Amniotic epithelial cell (primary cell): ENCODE measurements at places on chromosomes 4 and X.
A peak's percentile ranks its signal among the peaks of the same experiment; 100 is the strongest.

DNA sequence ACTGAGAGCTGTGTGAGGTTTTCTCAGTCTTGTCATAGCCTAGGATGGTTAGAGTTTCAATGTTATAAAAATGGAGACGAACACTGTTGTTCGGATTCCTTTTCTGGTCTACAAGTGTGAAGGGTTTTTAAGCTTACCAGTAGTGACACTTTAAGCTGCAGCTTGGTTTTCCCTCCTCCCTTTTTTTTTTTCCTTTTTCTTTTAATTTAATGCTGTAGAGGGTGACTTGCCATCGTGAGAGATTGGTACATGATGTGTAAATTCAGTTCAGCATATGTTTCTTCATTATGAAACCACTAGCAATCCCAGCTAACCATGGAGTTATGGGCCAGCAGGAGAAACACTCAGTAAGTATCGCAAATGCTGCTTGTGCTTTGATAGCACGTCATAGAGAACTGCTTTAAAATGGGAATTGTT is 165.0 kb downstream of the RAPGEF2 start:
- DNase-seq, result no peak

- no peak for DNase-seq
Observed at GRCh38 chr4:25032126-25032525, 1.4 kb upstream of the LGI2 start.

- DNase-seq, result peak; percentile 26
Observed at GRCh38 chr4:185318679-185319078, 77.0 kb downstream of the LRP2BP start.

GRCh38 chr4:74255096-74255495 is 53.2 kb upstream of the EPGN start:
- no peak for DNase-seq

DNA sequence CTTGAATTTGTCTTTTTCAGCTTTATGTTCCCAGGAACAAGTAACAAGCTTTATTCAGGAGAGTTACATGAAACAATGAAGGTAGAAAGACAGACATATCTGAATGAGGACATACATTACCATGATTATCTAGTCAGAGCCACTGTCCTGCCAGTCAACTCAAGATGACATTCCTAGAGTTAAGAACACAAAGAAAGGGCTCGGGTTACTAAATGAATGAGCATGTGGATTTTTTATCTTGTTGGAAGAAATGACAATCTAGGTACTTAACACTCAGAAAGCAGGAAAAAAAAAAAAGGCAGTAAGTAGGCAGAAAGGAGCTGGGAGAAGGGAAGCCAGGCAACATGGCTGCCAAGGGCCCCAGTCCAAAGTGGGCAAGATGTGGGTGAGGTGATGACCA is 28.0 kb upstream of the PACRGL start:
- DNase-seq, result no peak

DNA sequence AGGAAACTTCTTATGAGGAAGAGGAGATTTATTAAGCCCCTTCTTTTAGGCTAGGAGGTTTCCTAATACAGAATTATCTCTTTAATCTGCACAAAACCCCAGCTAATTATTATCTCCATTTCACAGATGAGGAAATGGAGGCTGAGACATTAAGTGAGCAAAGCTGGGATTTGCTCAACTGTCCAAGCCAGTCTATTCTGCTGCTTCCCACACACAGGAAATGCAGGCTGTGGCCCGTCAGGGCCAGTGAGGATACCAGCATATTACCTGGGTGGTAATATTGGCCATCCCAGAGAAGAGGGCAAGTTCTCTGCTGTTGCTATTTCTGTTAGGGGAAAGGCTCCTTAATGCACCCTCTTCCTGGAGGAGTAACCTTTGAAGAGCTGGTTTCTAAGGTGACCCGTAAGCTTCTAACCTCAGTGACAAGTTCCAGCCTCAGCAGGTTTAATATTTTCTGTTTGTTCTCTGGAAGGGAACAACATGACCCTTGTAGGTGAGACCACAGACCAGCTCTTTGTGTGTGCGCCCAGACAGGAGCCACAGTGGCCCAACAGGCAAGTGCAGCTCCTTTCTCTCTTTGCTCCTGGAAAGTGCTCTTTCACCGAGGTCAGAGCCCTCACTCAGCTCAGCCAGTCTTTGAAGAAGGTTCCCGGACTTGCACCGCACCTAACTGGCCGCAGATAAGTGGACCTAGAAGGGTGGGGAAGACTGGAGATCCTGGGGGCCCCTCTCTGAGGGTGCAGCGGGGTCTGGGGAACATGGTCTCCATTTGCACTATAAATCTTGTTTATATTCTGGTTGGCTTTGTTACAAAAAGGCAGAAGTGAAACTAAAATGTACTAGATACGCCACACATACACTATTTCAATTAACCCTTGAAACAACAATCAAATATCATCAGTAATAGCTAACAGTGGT is 35.5 kb downstream of the TBC1D9 start:
- no peak for DNase-seq

DNA sequence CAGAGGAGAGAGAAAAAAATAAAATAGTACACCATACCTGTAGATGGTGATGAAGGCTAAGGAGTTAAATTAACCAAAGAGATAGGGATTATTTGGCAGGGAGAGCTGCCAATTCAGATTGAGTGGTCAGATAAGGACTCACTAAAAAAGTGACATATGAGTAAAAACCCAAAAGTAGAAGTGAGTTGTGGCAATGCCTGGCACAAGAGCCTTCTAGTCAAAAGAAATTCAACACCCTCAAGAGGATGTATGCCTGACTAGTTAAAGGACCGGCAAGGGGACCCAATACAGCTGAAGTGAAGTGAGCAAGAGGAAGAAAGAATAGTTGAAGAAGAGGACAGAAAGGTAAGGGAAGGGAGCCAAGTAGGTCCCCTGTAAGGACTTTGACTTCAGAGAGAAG is 34.9 kb downstream of the ELF2 start:
- no peak for DNase-seq

DNA sequence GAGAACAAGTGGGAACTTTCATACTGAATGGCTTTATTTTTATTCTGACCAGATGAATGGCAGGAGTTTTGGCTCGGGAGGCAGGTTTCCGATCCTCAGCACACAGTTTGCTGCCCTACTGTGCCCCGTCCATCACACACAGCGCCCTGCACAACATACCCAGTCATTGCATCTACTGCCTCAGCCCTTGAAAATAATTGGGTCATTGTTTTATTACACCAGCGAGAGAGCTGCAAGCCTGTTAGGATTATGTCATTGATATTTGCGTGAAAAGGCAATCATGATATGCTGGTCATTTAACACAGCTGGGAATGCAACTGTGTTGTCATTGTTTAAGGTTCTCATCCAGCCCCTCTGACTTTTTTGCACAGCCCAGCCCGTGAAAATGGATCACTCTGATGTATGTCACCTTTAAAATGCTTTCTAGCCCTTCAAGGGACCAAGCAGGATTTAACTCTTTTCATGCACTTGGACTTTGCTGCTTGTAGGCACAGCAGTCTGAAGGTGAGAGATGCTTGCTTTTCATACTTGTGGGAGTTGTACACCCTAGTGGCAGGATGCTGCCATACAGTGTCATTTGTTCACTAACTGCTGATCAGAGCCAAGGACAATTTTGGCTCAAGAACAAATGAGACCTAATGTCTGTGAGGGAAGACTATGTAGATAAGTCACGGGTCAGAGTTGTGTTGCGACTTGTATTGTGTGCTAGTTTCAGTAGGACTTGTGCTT is 62.3 kb downstream of the RTL9 start:
- no peak for DNase-seq

DNA sequence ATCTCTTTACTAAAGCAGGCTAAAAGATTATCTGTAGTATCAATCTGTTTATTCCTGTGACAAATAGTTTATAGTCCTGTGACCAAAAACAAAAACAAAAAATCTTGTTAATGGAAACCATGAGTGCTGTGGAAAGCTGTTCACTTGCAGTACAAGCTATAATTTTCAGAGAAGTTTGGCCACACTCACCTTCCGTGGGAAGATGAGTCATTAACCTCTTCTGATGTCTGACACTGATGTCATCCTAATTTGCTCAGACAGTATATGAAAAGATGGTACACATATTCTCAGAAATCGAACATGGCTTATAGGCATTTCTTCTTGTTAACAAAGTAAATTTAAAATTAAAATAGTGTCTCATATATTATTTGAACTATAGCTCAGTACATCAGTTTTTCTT is 19.9 kb upstream of the ENPP6 start:
- DNase-seq, result peak; percentile 4

DNA sequence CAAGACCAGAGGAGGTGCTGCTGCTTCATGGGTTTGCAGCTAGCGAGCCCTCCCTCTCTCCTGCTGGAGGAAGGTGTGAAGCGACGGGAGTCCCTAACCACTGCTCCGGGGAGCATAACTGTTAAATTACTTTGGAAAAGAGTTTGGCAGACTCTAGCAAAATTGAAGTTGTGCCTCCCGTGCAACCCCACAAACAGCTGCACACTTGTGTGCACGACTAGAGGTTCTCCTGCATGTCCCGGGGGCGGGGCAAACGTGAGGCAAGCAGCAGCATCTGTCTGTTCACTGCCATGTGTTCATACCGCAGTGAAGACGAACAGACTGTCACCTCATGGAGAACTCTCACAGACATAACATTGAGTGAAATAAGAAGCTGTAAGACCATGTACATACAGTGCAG is 34.5 kb downstream of the TNIP2 start:
- no peak for DNase-seq

- peak; percentile 65 for DNase-seq
Observed at GRCh38 chrX:20530406-20530921, 263.8 kb upstream of the RPS6KA3 start.

DNA sequence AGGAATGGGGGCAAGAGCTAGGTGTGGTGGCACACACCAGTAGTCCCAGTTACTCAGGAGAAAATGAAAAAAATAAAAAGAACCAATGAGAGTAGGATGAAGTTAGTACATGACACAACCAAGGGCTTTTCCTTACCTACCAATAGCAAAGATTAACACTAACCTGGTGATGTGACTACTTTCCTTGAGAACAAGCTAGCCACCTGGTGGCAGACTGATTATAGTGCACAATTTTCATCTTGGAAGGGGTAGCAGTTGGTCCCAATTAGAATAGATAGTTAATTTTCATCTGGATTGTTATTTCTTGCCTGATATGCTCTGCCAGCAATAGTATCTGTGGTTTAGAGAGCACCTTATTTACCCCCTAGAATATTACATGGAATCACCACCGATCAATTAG is 1216.8 kb upstream of the PABPC4L start:
- DNase-seq, result peak; percentile 48

DNA sequence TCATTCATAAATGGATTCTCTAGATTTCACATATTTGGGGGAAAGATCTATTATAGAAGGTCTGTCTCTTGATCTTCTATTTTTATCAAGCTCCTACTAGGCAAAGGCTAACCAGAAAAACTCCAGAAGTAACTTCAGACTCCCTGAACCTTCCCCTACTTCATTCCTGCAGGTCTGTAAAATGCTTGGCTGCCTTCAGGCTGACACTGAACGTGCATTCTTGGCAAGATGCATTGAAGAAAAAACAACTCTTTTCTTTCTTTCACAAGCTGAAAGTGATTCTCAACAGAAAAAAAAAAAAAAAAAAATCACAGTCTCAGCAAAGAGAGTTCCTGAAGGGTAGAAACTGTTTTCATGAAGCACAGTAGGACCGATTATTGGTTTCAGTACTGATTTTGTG is 12.7 kb downstream of the OPHN1 start:
- no peak for DNase-seq

- no peak for DNase-seq
Observed at GRCh38 chr4:185033072-185033471, 14.8 kb downstream of the HELT start.

GRCh38 chr4:6445403-6446129 is 26.8 kb downstream of the PPP2R2C start:
- no peak for DNase-seq

- peak; percentile 21 for DNase-seq
Observed at GRCh38 chrX:23554304-23554703, 113.0 kb upstream of the PRDX4 start.

- DNase-seq, result no peak
Observed at GRCh38 chr4:140138428-140138827, 15.6 kb downstream of the MAML3 start.

- DNase-seq, result no peak
Observed at GRCh38 chr4:179415037-179415846, 1973.0 kb upstream of the AGA start.

DNA sequence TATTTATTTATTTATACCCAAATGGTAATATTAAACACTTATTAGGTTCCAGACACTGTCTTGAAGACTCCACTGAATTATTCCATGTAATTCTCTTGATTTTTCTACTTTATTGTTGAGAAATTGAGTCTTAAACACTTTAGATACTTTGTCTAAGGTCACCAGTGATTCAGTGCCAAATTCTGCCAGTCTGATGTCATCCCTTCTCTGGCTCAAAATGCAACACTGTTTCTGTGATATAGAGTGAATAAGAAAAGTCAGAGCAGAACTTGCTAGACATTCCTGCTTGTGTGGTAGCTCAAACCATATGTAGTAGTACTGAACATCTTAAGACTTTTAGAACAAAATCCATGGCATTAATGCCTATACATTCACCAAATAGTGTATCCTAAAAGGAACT is 164.3 kb downstream of the GABRB1 start:
- no peak for DNase-seq

- no peak for DNase-seq
Observed at GRCh38 chrX:19034025-19034424, 50.1 kb upstream of the PHKA2 start.

- DNase-seq, result peak; percentile 89
Observed at GRCh38 chr4:128163177-128164117, 102.3 kb downstream of the LARP1B start.

DNA sequence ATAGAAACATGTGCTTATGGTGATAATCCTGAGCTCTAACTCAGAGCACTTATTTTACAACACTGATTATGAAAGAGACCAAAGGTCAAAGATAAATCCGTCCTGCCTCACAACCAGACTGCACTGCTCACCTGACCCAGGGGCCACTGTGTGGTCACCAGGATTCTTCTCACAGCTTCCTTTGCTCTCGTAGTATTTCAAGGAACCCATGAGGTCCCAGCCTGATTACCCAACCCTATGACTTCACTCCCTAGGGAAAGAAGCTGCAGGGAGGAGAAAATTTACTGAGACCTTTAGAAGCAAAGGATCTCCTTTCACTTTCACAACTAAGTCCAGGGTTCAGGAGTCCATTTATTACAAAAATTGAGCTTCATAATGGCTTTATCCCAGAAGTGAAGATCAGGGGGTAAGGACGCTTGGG is 9.6 kb downstream of the SLC25A5 start:
- peak; percentile 97 for DNase-seq

GRCh38 chr4:20809812-20810211 is 109.6 kb downstream of the PACRGL start:
- DNase-seq, result no peak

DNA sequence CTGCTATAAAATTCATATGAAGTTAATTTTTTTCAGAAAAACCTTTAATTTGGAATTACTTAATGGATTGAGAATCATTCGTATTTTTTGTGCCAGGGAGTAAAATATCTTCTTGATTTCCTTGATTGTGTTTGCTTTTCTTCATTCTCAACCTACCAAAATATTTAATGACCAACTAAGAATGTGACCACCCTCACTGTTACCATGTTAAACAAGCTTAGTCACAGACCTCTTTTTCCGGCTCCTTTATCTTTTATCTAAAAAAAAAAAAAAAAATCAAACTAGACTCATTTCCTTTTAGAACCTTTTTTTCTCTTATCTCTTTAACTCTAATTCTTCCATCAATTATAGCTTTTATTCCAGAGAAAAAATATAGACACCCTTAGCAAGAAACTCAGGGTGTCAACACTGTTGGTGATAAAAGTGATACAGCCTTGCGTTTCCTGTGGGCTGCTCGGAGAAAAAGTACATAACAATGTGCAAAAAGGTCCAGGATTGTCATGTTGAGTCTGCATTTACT is 20.6 kb upstream of the HPGDS start:
- no peak for DNase-seq
